ENCODE measurements at places on chromosomes 4 and X.
A peak's percentile ranks its signal among the peaks of the same experiment; 100 is the strongest.

- DNase-seq: no peak
These were observed 808 bp downstream of the HUWE1 start for GRCh38 chrX:53685711-53686110.

DNA sequence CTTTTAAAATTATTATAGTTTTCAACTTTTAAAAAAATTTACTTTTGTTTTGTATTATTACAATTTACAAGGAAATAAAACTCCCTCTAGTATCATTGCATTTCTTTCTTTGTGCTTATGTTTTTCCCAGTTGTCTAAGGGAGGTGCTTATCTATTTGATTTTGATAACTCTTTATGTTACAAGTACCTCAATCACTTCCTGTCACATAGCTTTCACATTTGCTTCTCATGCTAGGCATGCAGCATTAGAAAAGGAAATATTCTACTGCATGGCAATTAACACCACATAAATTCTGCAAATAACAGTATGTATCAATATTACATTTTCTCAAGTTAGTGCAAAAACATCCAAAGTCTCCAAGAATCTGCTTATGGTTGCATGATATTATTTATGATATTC lies 180.3 kb upstream of the HS3ST1 start:
- no peak for DNase-seq

DNA sequence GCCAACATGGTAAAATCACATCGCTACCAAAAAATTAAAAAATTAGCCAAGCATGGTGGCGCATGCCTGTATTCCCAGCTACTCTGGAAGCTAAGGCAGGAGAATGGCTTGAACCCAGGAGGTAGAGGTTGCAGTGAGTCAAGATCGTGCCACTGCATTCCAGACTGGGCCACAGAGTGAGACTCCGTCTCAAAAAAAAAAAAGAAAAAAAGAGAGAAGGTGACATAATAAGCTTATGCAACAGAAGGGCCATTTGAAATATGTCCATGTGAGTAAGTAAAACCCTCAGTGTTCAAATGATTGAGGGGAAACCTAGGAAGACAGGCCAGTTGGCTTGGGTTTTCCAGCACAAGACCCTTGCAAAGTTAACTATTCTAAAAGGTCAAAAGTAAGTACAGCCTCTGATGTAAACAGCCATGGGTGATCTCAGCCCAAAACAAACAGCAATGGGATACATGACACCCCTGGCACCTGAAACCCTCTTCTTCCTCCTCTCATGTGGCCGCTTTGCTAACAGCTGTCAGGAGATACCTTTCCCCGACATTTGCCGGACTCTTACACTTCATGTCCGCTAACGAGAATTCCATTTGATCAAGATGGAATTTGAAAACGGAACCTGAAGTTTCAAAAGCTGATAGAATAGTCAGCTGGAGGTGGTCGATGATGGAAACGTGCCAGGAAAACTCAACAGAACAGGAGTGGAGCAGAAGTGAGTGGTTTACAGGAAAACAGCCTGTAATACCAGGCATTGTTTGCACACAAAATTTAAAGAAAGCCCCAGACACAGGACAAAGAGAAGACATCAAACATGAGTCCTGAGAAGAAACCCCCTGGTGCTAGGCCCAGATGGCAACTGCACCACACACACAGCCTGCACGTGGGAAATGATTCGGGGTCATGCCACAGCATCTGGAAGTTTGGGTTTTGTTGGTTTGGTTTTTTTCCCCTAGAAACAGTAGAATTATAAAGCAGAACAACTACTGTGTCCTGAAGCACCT lies 93.0 kb upstream of the STS start:
- DNase-seq: no peak

DNA sequence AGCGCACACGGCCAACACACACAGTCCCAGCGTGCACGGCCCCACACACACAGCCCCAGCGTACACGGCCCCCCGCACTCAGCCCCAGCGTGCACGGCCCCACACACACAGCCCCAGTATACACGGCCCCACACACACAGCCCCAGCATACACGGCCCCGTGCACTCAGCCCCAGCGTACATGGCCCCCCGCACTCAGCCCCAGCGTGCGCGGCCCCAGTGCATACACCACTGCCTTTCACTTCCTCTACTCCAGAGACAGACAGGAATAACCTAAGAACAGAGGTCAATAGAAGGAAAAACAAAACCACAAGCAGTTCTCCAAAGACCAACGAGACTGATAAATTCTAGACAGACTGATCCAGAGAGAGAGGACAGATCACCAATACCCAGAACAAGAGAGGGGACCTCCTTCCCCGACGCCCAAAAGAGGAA lies 17.1 kb downstream of the GAK start:
- no peak for DNase-seq

DNA sequence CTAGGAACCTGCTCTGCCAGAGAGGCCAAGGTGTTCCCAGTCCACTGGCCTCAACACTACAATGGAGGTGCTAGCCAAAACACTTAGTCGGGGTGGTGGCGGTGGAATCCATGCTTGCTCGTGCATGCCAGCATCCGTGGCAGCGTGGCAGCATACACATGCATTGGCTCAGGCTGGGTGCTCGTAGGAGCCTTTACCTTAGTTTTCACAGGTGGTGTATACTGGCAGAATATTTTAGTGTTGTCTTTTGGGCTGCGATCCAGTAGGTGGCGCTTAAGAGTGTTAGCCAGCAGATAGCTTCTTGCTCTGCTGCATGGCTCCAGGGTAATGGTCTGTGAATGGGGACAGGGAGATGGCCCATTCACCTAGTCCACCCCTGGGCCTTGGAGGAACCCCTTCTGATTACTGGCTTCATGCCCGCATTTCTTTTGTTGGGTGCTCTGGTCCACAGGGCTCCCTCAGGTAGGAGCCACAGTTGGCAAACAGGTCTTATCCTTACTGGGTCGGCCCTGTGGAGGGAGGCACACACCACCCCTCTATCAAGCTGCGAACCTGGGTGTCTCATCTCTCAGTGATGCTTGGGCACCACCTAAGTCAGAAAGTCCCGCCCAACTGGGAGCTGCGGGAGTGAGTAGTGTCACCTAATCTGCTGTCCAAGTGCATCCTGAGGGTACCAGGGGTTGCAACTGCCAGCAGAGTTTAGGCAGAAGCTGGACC lies 40.0 kb downstream of the RIPPLY1 start:
- DNase-seq: no peak

DNA sequence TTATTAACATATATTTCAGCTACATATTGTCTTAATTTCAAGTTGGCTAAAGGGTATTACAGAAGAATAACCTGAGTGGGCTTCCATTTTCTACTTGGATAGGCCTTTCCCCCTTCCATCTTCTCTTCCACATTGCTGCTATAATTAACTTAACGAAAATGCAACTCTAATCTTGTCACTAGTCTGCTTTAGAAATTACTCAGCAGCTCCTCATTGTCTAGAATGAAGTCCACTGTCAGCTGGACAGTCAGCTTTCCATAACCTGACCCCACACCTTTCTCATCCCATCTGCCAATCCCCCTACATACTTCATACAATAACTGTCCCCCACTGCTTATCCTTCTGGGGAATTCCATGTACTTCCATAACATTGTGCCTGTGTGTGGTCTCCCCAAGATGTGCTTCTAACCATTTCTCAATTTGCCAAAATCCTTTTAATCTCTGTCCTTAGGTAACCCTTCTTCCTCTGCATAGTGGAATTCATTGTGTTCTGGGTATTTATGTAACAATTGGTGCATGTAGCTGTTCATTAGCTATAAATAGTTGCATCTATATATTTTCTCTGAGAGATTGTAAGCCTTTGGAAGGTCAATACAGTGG lies 4.8 kb downstream of the MND1 start:
- no peak for DNase-seq

DNA sequence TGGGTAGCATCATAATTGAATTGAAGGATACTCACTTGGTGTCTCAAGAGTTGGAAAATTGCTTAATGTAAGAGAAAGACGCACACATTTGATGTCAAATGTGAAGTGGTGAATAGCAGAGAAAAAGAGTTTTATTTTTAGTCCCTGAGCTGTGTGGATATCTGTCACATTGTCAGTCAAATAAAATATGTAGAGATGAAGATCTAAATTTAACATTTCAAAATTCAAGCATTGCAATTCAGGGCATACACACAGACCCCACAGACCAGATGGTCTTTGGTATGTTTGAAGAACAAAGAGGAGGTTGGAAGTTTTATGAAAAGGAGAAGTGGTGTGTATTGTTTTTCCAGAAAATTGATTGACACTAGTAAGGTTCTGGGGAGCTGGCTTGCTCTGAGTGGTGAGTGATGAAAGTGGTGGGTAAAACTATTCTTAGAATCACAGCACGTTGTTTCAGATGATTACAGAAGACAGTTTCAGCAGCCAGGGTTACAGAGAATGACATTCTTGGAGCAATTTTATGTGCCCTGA lies 44.9 kb upstream of the BBS12 start:
- peak; percentile 45 for DNase-seq
